HFFc6 (cell line): ENCODE measurements at places on chromosomes 13 and 19. TPM values are rescaled to one million over a fixed set of nuclear protein-coding genes. Genes with fewer than 3 reads are reported as not detected.

DNA sequence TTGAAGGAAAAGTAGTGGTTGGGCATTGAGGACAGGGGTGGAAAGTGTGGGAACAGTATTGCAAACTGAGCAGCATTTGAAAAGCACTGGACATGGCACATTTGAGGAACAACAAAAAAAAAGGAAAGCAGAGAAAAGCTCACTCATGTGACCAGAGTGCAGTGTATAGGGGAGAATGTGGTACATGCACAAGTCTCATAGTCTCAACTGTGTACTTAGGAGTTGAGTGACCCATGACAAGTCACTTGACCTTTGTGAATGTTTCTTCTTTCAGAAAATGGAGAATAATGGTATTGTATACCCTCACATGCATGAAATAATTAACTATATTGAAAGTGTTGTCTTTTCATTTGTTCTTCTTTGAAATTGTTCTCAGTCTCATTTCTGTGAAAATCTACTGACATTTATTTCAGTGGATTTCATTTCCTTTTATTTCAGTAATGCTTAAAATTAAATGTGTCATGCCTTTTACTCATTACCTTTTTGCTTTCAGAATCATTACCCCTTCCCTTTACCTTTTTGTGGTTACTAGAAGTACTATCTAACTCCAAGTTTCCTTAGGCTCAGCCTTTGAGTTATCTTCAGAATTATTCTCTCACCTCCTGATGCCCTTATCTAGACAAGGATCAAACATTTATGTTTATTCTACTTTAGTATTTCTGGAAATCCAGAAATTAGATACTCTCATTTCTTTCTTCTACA, 79.1 kb upstream of the MLNR start:
- H3K36me3 ChIP-seq = peaks cover 48% of the 10 kb centered on the region
- H3K4me3 ChIP-seq = no peak overlapping the region
- DNase-seq = no peak

DNA sequence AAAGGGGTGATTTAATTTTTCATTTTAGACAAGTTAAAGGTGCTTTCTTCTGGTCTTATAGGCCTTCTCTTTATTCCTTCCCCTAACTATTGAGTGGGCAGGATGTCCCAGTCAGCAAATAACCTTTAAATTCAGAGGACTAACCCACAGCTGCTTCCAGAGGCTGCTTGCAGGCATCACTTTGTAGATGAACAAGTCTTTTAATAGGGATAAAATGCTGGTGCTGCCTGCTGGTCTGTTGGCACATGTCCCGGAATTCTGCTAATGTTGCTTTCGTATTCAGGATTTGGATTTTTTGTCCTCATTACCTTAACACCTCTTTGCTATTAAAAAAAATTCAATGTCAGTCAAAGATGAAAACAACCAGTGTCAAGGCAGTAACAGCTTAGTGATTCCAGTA, 132.7 kb upstream of the KL start:
- H3K36me3 ChIP-seq = peaks cover 7% of the 10 kb centered on the region

DNA sequence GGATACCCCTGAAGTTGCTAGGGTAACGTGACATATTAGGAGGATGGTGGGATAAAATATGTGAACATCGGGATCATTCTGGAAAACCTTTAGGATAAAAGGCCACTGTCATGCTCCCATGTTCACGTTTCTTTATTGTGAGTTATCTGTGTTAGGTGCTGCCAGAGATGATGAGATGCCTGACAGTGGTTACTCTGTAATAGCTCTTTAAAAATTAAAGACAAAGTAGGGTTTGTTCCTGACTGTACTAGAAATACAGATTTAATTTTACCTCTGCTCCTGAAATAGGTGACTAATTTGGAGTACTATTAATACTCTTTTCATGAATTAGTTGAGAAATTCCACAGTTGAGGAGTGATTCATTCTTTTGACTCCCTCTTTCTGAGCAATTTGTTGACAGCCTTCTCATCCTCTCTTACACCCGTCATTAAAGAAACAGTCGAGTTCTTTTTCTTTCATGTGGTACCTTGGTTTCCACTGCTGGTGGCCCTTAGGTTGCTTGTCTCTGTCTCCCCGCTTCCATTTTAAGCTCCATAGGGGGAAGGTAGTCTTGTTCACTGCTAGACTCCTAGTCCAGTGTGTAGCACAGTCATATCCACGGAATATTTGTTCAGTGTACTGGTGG, 28.4 kb downstream of the SAE1 start:
- H3K27ac ChIP-seq = peak overlapping the region; percentile 79
- DNase-seq = no peak
- H3K4me3 ChIP-seq = no peak overlapping the region

DNA sequence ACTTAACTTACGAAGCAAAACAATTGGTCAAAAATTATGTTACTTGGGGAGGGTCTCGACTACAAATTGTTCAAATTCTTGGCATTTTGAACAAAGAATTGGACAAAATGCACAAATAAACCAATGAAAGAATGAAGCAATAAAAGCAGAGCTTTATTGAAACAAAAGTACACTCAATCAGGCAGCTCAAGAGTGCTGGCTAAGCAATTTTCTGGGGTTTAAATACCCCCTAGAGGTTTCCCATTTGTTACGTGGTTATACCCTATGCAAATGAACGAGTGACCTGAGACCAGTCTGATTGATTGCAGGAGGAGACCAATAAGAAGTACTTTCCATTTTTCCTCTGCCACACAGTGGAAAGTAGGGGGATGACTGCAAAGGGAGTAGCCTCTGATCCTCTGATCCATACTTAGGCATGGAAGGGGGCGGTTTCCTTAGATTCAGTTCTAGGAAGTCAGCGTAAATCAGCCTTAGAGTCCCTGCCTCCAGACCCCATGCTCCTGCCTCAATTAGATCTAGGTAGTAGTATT, 228.6 kb downstream of the EFNB2 start:
- H3K36me3 ChIP-seq = no peaks in the 10 kb centered on the region
- no peaks in the 10 kb centered on the region; the same call in none of the 2 replicates for H3K27me3 ChIP-seq
- no peak for DNase-seq

DNA sequence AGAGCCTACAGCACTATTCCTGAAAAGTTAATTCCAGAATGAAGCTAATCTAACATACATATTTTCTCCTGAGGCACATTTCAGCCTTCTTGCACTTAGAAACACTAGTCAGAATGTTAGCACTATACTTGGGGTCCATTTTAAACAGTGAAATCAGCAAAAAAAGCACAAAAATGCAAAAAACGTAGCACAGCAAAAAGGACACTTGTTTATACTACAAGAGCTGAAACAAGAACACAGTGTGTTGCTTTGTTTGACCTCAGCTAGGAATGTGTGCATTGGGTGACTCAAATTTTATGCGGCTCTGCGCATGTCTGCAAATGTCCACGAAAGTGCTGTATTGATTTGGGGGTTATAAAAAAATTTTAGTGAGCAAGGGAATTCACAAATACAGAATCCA, 226.2 kb downstream of the KCNRG start:
- H3K27ac ChIP-seq = no peak overlapping the region
- H3K27me3 ChIP-seq = peaks cover 11% of the 10 kb centered on the region
- H3K36me3 ChIP-seq = no peaks in the 10 kb centered on the region
- no peak overlapping the region for H3K4me3 ChIP-seq
- peaks cover 18% of the 10 kb centered on the region for H3K4me1 ChIP-seq
- DNase-seq = no peak

- DNase-seq = peak; percentile 13
- H3K27ac ChIP-seq = no peak overlapping the region; the same call in 1 of the 2 replicates
- no peaks in the 10 kb centered on the region for H3K36me3 ChIP-seq
- H3K27me3 ChIP-seq = 0 out of 2 replicates have a peak, but pooled peaks cover 5% of the 10 kb centered on the region
- H3K4me3 ChIP-seq = no peak overlapping the region
Observed at GRCh38 chr13:39253774-39254173, 215.5 kb downstream of the NHLRC3 start.

The ZNF763 gene
- 0.57 to 1.4 TPM (median 1.0 TPM) in 3 replicates for total RNA-seq

DNA sequence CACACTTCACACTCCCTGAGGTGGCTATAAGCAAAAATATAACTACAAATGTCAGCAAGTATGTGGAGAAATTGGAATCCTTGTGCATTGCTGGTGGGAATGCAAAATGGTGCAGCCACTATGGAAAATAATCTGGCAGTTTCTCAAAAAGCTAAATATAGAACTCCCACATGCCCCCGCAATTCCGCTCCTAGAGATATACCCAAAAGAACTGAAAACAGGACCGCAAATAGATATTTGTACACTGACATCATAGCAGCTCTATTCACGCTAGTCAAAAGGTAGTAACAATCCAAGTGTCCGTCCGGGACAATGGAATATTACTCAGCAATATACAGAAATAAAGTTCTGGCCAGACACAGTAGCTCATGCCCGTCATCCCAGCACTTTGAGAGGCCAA, 31.5 kb upstream of the TPM4 start:
- no peak for DNase-seq
- H3K4me3 ChIP-seq = no peak overlapping the region
- H3K27ac ChIP-seq = no peak overlapping the region
- peaks cover 4% of the 10 kb centered on the region for H3K27me3 ChIP-seq
- H3K36me3 ChIP-seq = no peaks in the 10 kb centered on the region
